ENCODE measurements at places on chromosomes 1 and 21.
A peak's percentile ranks its signal among the peaks of the same experiment; 100 is the strongest.

DNA sequence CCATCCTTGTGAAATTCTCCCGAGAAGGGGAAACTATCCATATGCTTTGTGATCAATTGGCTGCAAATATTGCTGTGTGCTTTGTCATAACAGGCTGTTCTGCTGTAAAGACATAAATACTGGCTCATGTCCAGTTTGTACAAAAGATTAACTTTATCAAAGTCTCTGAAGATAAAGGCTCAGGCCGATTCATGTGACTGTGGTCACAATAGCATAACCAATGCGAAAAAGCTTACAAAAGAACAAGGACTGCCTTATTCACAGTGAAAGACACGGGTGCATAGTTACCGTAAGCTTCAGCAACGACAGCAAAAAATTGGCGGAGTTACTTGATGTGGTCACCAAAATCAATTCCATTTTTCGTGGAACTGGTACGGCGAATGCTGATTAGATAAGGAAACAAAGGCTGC lies 173.6 kb upstream of the CHRM3 start:
- ATAC-seq: no peak
- no peak overlapping the region for H3K27ac ChIP-seq
- no peaks in the 10 kb centered on the region for H3K4me1 ChIP-seq
- no peaks in the 10 kb centered on the region for H3K36me3 ChIP-seq
- no peaks in the 10 kb centered on the region for H3K27me3 ChIP-seq
- H3K4me3 ChIP-seq: no peak overlapping the region

DNA sequence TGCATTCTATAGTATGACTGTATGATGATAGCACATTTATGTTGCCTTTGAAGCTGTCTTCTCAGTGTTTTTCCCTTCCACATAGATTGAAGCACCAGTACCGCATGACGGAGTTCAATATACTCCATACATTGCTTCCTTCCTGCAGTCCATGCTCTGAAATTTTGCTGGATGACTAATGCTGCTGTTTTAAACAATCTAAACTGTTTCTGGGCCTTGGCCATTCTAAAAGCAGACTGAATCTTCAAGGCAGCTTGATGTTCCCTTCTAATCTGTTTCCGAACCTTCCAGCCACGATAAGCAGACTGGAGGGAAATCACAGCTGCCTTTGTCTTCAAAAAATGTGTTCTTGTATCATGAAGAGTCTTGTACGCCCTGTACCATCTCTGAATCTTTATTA lies 36.2 kb upstream of the F13B start:
- H3K27me3 ChIP-seq: no peaks in the 10 kb centered on the region
- ATAC-seq: no peak
- no peaks in the 10 kb centered on the region for H3K4me1 ChIP-seq
- no peak overlapping the region for H3K4me3 ChIP-seq
- no peak overlapping the region for H3K27ac ChIP-seq

- peak overlapping the region; percentile 70 for H3K27ac ChIP-seq
- peak; percentile 81 for ATAC-seq
- peaks cover 44% of the 10 kb centered on the region for H3K4me1 ChIP-seq
- H3K36me3 ChIP-seq: no peaks in the 10 kb centered on the region
Measured at GRCh38 chr1:28927648-28928313, 13.4 kb downstream of the EPB41 start.

DNA sequence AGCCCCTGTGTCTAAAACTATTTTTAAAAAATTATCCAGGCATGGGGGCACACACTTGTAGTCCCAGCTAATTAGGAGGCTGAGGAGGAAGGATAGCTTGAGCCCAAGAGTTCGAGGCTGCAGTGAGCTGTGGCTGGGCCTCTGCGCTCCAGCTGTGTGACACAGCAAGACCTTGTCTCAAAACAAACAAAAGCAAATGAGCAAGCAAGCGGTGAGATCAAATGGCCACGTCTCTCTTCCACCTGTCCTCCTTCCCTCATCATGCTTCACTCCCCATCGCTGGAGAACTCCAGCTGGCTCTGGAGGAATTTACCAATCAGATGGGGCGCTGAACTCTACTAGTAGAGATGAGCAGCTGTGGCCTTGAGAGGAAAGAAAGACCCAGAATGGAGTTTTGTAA lies 14.0 kb upstream of the REN start:
- no peaks in the 10 kb centered on the region for H3K4me1 ChIP-seq
- H3K27ac ChIP-seq: no peak overlapping the region
- H3K27me3 ChIP-seq: no peaks in the 10 kb centered on the region
- no peak overlapping the region for H3K4me3 ChIP-seq
- no peak for ATAC-seq

DNA sequence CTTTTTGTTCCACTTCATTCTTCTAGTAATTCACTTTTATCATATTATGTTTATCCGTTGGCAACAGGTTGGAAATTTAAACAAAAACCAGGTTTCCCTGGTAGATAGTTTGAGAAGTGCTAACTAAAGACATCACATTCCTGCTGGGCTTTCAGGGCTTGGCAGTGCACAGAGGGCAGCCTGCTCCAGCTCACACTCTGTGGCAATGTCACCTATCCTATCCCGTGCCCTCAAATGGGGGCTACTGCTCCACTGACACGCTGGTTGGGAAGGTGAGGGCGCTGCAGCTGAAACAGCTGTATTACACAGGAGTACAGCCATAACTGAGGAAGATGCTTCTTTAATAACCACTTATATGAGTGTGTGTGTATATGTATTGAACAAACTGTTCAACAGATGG lies 49.7 kb downstream of the RCAN1 start:
- no peaks in the 10 kb centered on the region for H3K27me3 ChIP-seq
- H3K36me3 ChIP-seq: peaks cover 21% of the 10 kb centered on the region
- H3K4me1 ChIP-seq: peaks cover 25% of the 10 kb centered on the region
- H3K4me3 ChIP-seq: no peak overlapping the region
- H3K27ac ChIP-seq: no peak overlapping the region
- no peak for ATAC-seq

GRCh38 chr21:24372506-24372905 lies 1234.8 kb downstream of the MRPL39 start:
- no peaks in the 10 kb centered on the region for H3K27me3 ChIP-seq
- no peak overlapping the region for H3K27ac ChIP-seq
- H3K4me3 ChIP-seq: no peak overlapping the region

- no peaks in the 10 kb centered on the region for H3K27me3 ChIP-seq
- peak; percentile 98 for ATAC-seq
- peaks cover 38% of the 10 kb centered on the region for H3K4me1 ChIP-seq
- no peaks in the 10 kb centered on the region for H3K36me3 ChIP-seq
- peak within 1 kb of the TSS; percentile 73 for H3K4me3 ChIP-seq
Measured at GRCh38 chr1:9069326-9070100, at the start of gene SLC2A5. TSS of gene SLC2A5 (minus strand) at chr1:9069635. CDS start at chr1:9069536, 99 bp downstream.

GRCh38 chr1:244759158-244759557 lies 76.3 kb upstream of the COX20 start:
- H3K4me1 ChIP-seq: no peaks in the 10 kb centered on the region
- no peak overlapping the region for H3K27ac ChIP-seq
- H3K27me3 ChIP-seq: peaks cover 18% of the 10 kb centered on the region

GRCh38 chr21:42548687-42549406 lies 35.2 kb downstream of the SLC37A1 start:
- ATAC-seq: no peak
- H3K27ac ChIP-seq: peak overlapping the region; percentile 75
- peaks cover 29% of the 10 kb centered on the region for H3K4me1 ChIP-seq
- peaks cover 74% of the 10 kb centered on the region for H3K36me3 ChIP-seq
- peak overlapping the region; percentile 2 for H3K4me3 ChIP-seq
- no peaks in the 10 kb centered on the region for H3K27me3 ChIP-seq

GRCh38 chr1:91804546-91805023 lies 81.4 kb downstream of the TGFBR3 start:
- H3K4me3 ChIP-seq: no peak overlapping the region
- no peaks in the 10 kb centered on the region for H3K27me3 ChIP-seq
- peak overlapping the region; percentile 76 for H3K27ac ChIP-seq
- no peak for ATAC-seq

DNA sequence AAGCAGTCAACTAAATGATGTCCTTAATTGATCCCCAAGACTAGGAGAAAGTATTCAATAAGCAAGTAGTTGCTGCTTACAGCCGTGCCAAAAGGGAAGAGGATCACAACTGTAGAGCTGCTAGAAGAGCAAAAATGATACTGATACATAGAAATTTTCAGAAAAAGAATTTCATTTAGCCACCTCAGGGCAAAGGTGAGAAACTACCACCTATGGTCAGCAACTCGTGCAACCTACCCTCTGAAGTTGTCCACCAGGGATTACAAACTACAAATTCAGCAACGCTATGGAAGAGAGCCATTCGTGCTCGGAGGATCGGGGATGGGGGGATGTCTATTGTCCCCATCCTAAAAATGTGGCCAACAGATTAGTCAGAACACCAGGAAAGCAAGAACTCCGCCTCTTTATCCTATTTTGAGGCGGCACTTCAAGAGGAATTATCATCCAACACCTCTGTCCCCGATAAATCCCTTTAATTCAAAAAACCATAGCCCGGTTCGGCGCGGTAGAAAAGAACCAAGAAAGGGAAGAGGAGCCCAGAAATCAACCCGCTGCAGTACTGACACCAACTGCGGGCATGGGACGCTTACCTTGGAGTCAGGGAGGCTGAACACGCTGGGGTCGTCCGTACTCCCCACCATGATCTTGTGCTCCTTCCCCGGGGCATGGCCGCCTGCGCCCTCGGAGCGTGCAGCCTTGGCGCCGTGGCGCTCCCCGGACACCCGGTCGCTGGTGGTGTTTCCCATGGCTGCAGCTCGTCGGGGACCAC lies 687 bp downstream of the PRKAB2 start:
- no peaks in the 10 kb centered on the region for H3K27me3 ChIP-seq
- H3K36me3 ChIP-seq: peaks cover 13% of the 10 kb centered on the region
- H3K4me3 ChIP-seq: peak overlapping the region; percentile 88
- peaks cover 34% of the 10 kb centered on the region for H3K4me1 ChIP-seq

GRCh38 chr21:29318354-29318753 lies 19.6 kb downstream of the BACH1 start:
- ATAC-seq: no peak
- H3K36me3 ChIP-seq: peaks cover 43% of the 10 kb centered on the region
- H3K4me3 ChIP-seq: no peak overlapping the region
- peak overlapping the region; percentile 0 for H3K27ac ChIP-seq

- H3K36me3 ChIP-seq: no peaks in the 10 kb centered on the region
- no peak overlapping the region for H3K27ac ChIP-seq
Measured at GRCh38 chr1:8889925-8890785, 11.7 kb upstream of the ENO1 start.

GRCh38 chr21:46527801-46528200 lies 69.1 kb downstream of the DIP2A start:
- no peak overlapping the region for H3K4me3 ChIP-seq
- no peak for ATAC-seq
- H3K4me1 ChIP-seq: no peaks in the 10 kb centered on the region

DNA sequence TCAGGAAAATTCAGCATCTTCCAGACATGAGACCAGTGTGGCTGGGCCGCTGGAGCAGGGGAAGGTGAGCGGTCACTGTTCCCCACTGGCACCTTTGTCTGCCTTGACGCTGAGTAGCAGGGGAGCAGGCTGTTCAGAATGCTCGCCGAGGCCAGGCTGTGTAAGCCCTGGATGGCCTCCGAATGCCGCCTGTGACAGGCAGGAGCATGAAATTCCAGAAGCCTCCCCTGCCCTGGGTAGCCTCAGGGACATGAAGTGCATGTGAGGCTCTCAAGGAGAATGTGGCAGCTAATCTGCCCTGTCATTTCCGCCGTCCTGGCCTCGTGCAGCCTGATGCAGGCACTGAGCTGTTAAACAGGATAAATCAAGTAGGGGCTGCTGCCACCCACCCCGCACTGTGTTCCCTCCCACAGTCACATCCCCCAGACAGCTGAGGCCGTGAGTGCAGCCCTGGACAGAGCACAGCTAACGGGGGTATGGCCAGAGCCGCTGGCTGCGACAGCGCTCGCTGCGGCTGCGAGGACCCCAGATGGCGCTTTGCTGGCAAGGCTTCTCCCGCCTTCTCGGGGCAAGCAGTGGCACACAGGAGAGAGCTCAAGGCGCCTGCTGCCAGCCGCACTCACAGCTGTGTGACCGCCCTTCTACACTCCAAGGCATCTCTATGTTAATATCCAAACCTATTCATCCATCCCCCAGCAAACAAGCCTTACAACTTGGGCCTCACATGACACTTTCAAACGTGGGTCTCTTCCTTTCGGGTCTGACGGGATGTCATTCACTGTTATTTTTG lies 105.0 kb upstream of the COL6A1 start:
- no peak for ATAC-seq
- no peak overlapping the region for H3K27ac ChIP-seq
- H3K4me1 ChIP-seq: peaks cover 8% of the 10 kb centered on the region
- H3K36me3 ChIP-seq: no peaks in the 10 kb centered on the region

GRCh38 chr1:234169161-234169849 lies 204.0 kb upstream of the COA6 start:
- H3K36me3 ChIP-seq: no peaks in the 10 kb centered on the region
- H3K27ac ChIP-seq: no peak overlapping the region
- peaks cover 3% of the 10 kb centered on the region for H3K4me1 ChIP-seq
- H3K27me3 ChIP-seq: peaks cover 40% of the 10 kb centered on the region
- no peak overlapping the region for H3K4me3 ChIP-seq
- no peak for ATAC-seq

GRCh38 chr1:85325920-85326319 lies 49.5 kb upstream of the BCL10 start:
- peaks cover 10% of the 10 kb centered on the region for H3K36me3 ChIP-seq
- no peak overlapping the region for H3K4me3 ChIP-seq
- no peaks in the 10 kb centered on the region for H3K27me3 ChIP-seq
- H3K27ac ChIP-seq: no peak overlapping the region

- no peak for ATAC-seq
- no peaks in the 10 kb centered on the region for H3K36me3 ChIP-seq
- no peak overlapping the region for H3K27ac ChIP-seq
- H3K4me3 ChIP-seq: no peak overlapping the region
- H3K27me3 ChIP-seq: no peaks in the 10 kb centered on the region
Measured at GRCh38 chr1:86068271-86068721, 88.3 kb downstream of the COL24A1 start.

Data from stimulated activated memory B cell treated with anti-CD40 and anti-IgM and Interleukin-4, amounts not matched to agents 10 μg/mL and 1 μg/mL and 100 μg/mL, for 72 hours (primary cell).